ENCODE measurements at places on chromosomes 13 and 19. TPM values are rescaled to one million over a fixed set of nuclear protein-coding genes. Genes with fewer than 3 reads are reported as not detected.

ZNF560 gene
- polyA plus RNA-seq, result not detected

KLK3 gene
- not detected for polyA plus RNA-seq

DHDH gene
- polyA plus RNA-seq, result 0.30 TPM

CRB3 gene
- polyA plus RNA-seq, result 4.1 TPM

NLRP12 gene
- polyA plus RNA-seq, result 1.8 TPM

B3GNT3 gene
- polyA plus RNA-seq, result 0.67 TPM

KLF5 gene
- polyA plus RNA-seq, result 3.3 TPM

SHANK1 gene
- 0.33 TPM for polyA plus RNA-seq

LRFN3 gene
- 6.7 TPM for polyA plus RNA-seq

IGFLR1 gene
- polyA plus RNA-seq, result 19.8 TPM

SIGLEC9 gene
- polyA plus RNA-seq, result 4.3 TPM

PCP2 gene
- polyA plus RNA-seq, result 3.7 TPM

ZNF700 gene
- 4.4 TPM for polyA plus RNA-seq

ODAD3 gene
- polyA plus RNA-seq, result not detected

KIR3DL2 gene
- not detected for polyA plus RNA-seq

ZNF90 gene
- polyA plus RNA-seq, result 1.4 TPM

CEACAM4 gene
- 0.55 TPM for polyA plus RNA-seq

TMEM255B gene
- 3.9 TPM for polyA plus RNA-seq

OR7D2 gene
- polyA plus RNA-seq, result 0.03 TPM

RLN3 gene
- polyA plus RNA-seq, result not detected

KCNN4 gene
- polyA plus RNA-seq, result 2.4 TPM

NAXD gene
- polyA plus RNA-seq, result 28.8 TPM

ZNF525 gene
- 2.0 TPM for polyA plus RNA-seq

SIGLEC10 gene
- polyA plus RNA-seq, result 2.1 TPM
